LNCaP clone FGC (cell line): ENCODE measurements at places on chromosomes 5 and 9.

DNA sequence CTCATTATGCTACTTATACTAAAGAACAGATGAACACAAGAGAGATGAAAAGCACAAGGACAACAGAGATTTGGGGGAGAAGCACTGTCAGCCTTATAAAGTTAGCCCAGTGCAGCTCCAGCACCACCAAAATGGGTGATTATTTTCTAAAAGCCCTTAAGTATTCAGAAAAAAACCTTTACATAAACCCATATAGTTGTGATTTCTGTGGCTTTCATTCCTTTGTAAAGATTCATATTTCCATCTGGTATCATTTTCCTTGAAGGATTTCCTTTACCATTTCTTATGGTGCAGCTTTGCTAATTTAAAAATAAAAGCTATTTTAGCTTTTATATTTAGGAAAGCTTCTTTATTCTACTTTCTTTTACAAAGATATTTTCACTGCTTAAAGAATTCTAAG is 311.0 kb downstream of the TMEM167A start:
- no peak for DNase-seq

DNA sequence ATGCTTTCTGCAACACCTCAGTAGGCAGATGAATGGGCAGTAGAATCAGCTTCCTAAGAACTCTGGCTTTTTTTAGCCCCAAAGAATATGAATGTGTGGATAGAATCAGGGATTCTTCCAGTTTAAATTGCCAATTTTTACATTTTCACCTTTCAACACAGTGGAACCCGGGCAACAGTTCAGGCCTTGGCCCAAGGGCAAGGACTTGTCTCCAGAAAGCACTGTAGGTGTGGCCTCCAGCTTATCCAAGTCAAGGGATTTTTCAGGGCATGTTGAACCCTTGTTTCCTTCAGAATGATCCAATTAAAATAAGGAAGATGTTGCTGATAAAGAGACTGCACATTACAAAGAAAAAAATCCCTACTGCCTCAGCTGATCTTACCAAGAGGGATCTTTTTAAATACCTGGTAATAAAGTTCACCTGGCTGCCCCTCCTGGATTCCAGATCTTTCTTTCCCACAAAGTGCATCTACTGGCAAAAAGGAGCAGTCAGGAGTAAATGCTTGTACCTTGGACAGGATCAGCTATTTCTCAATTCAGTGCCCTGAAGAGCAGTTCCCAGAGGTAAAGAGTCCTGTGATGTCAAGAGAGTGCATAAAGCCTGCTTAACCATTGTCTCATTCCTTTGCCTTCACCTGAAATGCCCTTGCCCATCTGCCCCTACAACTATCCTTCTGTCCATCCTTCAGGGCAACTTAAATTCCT is 80.1 kb upstream of the PLPP6 start:
- no peak for DNase-seq

DNA sequence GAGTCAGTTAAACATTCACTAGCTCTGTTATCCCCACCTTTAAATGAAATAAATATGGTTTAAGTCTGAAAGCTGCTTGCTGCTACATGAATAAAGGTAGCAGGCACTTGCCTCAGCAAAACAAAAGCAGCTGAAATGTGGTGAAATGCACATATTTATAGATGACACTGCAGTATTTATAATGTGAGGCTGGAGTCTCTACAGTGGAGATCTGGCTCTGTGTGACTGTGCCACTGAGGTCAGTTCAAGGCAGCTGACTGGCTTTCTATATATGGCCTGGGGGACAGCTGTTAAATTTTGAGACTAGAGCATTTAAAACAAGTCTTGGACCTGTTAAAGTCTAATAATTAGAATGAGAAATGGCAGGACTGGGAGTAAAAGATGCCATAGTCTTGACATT is 859.6 kb upstream of the SEMA6A start:
- DNase-seq, result no peak

- no peak for DNase-seq
Observed at GRCh38 chr5:40909264-40909663, at the start of gene C7. Gene C7 (plus strand): TSS chr5:40909497. CDS start chr5:40909611, 114 bp downstream.

DNA sequence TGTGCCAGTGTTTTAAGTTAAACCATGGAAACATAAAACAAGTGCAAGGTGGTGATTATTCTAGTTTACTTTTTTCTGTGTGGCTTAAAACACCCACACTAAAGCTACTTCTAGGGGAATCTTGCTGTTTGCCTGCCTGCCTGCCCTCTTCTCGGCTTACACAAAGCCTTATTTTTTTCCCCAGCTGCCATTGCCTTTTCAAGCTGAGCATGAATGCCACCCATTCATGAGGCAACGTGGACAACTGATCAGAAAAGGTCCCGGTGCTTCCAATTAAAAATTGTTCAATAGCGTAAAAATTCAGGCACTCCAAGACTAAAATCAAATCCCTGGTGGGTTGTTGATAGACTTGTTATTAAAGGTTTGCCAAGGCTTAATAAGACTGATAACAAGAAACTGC is 401.4 kb downstream of the TMEM161B start:
- DNase-seq, result no peak

- no peak for DNase-seq
Observed at GRCh38 chr5:6718161-6718681, 5.0 kb downstream of the TENT4A start.

GRCh38 chr5:156328161-156328560 is 1.2 kb downstream of the SGCD start:
- DNase-seq, result no peak

DNA sequence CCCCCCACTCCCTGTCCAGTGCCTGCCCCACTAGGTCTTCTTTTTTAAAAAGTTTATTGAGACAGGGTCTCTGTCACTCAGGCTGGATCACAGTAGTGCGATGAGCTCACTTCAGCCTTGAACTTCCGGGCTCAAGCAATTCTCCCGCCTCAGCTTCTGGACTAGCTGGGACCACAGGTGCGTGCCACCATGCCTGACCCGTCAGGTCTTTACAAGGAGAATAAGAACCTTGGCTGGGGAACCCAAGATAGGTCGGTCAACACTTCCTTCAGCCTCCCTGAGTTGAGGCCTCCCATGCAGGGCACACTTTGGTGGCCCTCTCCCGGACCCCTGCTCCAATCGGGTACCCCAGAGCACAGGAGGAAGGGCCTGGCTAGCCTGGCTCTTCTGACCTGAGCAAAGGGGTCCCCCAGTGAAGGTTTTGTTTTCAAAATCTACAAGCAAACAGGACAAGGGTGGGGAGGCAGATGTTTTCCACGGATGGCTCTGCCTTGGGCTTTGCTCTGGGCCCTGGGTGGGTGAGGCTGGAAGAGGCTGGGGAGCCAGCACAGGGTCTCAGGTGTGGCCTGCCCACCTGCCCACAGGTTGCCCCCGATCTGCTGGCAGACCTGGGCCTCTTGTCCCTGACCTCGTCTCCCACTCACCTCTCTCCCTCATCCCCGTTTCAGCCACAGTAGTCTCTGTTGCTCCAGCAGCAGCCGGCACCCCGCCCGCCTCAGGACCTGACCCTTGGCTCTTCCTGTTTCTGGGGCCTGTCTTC is 108.7 kb upstream of the PHYKPL start:
- DNase-seq, result no peak

DNA sequence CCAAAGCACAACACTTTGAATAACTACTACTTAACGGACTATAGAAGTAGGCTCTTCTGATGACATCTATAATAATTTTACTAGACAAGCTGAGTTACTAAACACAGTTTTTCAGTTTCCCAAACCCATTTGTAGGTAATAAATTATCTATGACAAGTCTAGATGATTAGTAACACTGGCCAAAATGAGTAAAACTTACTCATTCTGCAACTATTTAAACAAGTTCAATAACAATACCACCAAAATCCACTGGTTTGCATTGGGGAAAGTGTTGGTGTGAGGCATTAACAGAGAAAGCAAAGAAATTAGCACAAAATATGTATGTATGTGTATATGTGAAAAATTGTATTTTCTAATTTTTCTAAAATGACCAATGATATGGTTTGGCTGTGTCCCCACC is 119.3 kb downstream of the NR2F1-AS1 start:
- DNase-seq, result no peak

DNA sequence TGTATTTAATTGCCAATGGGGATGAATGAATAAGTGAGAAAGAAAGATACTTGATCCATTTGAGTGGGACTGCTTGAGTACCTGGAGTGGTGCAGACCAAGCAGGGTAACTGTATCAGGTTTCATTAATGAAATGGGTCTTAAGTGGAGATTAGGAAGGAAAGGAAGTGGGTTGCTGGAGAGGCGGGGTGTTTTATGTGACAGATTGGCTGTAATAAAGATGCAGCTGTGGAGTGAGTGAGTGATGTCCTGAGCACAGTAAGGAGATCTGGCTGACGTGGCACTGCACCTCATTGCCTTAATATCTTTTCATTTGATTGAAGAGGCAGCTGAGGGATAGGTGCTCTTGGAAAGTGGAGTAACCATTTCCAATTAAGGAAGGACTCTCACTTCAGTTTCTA is 161.0 kb upstream of the CCDC152 start:
- DNase-seq, result no peak
